Stimulated activated CD4-positive, alpha-beta T cell treated with anti-CD3 and anti-CD28 coated beads, TNF-alpha, amount 100 ng/mL, for 4 hours (primary cell): ENCODE measurements at places on chromosomes 6 and 20.

DNA sequence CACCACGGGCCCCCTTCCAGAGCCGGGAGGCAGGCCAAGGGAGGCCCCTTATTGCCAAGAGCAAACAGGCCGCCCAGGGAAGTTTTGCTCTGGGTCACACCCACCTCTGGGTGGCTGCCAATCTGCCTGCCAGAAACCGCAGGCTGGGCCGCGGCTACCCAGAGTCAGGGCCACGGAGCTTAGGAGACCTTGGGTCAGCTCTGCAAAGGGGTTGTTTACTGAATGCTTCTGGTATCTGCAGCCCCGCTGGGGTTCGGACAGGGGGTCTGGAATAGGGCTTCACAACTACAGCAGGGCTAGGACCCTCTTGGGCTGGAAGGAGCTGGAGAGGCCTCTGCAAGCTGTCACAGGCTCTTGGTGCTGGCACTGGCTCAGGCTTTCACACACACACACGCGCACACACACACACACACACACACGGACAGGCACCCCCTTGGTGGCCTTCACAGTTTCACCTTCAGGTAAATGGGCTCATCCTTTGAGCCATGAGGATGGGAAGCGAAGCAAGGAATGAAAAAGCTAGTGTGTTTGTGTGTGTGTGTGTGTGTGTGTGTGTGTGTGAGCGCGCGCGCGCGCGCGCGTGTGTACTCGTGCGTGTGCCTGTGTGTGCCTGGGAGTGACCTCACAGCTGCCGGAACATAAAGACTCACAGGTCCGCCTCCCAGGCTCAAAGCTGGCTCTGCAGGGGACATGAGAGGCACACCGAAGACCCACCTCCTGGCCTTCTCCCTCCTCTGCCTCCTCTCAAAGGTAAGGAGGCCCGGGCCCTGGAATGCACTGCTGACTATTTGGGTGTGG is at the start of gene CCN5:
TSS of gene CCN5 (plus strand) at position 669 of the 798 bp plus-strand sequence. CDS start at position 691, 22 bp downstream.
- no peak for DNase-seq

- DNase-seq, result no peak
Measured at GRCh38 chr6:78589436-78589835, 277.9 kb upstream of the IRAK1BP1 start.

DNA sequence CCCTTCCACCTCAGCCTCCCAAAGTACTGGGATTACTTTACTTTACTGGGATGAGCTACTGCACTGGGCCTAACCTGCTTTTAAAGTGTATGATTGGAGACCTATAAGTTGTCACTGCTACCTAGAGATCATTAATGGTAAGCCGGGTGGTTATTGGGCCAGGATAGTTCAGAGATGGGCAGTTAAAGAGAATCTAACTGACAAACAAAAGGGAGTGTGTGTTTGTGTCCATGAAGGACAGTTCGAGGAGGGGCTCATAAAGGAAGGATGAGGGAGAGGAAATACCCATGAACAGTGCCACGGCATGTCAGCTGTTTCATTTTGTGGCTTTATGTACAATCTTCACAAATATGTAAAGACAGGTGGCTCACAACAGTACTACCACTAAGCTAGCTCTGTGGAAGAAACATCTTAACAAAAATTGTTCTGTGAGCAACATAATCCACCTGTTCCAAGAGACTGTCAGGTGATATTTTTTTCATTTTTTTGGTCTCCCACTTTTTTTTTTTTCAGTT is 69.7 kb upstream of the FAM8A1 start:
- no peak for DNase-seq

DNA sequence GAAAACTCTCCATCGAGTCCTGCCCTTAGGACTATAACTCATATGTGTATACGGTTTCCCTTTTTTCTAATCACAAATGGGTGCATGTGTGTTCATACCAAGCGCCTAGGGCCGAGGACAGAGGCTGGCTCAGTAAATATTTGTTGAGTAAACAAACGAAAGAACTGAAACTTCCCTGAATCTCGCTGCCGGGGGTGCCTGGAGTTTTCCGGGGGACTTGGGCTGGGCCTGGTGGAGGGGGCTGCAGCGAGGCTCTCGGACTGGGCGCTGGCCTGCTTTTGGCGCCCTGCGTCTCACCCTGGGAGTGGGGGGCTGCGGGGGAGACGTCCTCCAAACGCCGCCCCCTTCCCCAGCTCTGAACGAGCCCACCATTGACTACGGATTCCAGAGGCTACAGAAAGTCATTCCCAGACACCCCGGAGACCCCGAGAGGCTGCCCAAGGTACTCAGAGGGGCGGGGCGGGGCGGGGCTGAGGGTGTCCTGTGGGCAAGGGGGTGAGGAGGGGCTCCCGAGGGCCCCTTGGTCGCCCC is 49.0 kb downstream of the CPXM1 start:
- no peak for DNase-seq

GRCh38 chr20:49510562-49511122 is 28.2 kb upstream of the KCNB1 start:
- no peak for DNase-seq

DNA sequence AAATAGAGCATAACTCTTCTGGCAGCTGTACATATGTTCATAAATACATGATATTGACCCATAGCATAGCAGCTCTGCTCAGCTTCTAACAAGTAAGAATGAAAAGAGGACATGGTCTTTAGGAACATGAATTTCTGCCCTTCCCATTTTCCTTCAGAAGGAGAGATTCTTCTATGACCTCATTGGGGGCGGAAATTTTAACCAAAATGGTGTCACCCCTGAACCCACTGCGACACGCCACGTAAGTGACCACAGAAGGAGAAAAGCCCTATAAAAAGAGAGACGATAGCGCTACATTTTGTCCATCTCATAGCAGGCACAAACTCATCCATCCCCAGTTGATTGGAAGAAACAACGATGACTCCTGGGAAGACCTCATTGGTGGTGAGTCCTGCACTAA is at the start of gene IL17A:
TSS of gene IL17A (plus strand) at position 301 of the 400 bp plus-strand sequence. CDS start at position 358, 57 bp downstream.
- DNase-seq, result no peak

DNA sequence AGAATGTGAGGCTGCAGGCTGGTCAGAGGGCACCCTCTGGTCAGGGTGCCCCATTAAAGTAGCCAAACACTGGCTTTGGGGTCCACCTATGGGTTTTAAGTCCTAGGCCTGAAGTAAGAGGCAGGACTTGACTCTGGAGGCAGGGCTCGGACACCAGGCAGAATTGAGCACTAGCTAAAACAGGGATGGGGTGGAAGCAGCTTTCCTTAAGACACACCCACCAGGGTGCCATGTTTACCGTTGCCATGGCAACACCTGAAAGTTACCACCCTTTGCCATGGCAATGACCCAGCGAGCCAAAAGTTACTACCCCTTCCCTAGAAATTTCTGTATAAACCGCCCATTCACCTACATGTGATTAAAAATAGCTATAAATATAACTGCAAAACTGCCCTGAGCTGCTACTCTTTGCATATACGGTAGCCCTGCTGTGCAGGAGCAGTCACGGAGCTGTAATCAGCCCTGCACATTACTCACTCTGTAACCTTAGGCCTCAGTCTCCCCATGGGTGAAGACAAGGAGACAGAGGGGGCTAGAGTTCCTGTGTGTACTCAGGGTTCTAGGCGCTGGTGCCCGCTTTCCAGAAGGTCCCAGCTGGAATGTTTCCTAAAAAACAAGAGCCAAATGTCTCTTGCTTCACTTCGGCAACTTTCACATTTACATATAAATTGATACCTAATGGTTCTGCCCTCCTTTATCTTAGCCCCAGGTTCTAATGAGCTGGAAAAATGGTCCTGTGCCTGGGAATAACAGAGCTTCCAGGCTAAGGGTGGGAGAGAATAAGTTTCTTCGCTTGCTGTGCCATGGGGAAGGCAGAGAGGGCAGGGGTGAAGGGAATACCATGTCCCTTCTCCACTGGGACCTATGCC is 27.2 kb upstream of the SRSF6 start:
- no peak for DNase-seq

- peak; percentile 42 for DNase-seq
Measured at GRCh38 chr20:33291830-33292355, 8.9 kb downstream of the BPIFB1 start.

DNA sequence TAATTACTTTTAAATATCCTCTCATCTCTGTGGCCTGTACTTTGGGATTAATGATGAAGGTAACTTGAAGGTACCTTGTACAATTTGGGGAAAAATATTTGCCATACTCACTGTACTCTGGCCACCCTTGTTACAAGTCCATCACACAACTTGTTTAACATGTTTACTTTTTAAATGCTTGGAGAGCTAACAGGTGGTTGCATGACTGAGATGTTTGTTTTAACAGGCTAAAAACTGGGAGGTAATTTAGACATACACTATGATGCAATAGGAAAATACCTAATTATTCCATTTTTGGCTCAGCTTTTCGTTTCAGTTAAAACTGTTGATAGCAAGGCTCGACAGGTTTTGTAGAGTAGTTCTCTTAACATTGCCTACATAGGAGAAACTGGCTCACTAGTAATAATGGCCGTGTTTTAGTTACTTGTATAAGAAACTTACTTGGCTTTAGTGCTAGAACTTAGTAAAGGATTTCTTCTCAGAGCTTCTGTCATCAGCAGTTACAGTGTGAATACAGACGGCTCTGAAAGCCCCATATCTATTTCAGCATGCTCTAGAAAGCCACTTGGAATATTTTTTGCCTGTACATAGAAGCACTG is 489.8 kb upstream of the SOX4 start:
- no peak for DNase-seq

DNA sequence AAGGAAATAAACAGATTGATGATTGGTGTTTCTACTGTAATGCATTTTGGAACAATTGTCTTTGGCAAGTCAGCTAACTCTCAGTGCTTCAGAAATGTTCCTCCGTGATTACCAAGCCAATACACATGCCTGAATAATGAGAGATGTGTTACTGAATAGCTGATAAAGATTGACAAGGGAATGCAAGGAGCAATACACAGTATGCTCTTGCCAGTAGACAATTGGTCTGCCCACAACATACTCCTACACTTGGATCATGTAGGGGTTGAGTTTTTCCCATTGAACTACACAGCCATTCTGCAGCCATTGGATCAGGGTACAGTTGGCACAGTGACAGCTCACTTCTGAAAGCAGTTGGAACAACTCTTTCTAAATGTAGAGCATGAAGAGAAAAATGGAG is 5.6 kb upstream of the GJB7 start:
- DNase-seq, result no peak

GRCh38 chr20:9210356-9210755 is 141.5 kb downstream of the PLCB4 start:
- no peak for DNase-seq

- no peak for DNase-seq
Measured at GRCh38 chr20:52800734-52801627, 171.2 kb upstream of the TSHZ2 start.

GRCh38 chr6:41942067-41942851 is 651 bp upstream of the CCND3 start:
- no peak for DNase-seq

GRCh38 chr6:143966312-143966711 is 41.7 kb downstream of the PLAGL1 start:
- DNase-seq, result no peak

GRCh38 chr6:43089467-43089866 is 13.4 kb downstream of the PTK7 start:
- no peak for DNase-seq

DNA sequence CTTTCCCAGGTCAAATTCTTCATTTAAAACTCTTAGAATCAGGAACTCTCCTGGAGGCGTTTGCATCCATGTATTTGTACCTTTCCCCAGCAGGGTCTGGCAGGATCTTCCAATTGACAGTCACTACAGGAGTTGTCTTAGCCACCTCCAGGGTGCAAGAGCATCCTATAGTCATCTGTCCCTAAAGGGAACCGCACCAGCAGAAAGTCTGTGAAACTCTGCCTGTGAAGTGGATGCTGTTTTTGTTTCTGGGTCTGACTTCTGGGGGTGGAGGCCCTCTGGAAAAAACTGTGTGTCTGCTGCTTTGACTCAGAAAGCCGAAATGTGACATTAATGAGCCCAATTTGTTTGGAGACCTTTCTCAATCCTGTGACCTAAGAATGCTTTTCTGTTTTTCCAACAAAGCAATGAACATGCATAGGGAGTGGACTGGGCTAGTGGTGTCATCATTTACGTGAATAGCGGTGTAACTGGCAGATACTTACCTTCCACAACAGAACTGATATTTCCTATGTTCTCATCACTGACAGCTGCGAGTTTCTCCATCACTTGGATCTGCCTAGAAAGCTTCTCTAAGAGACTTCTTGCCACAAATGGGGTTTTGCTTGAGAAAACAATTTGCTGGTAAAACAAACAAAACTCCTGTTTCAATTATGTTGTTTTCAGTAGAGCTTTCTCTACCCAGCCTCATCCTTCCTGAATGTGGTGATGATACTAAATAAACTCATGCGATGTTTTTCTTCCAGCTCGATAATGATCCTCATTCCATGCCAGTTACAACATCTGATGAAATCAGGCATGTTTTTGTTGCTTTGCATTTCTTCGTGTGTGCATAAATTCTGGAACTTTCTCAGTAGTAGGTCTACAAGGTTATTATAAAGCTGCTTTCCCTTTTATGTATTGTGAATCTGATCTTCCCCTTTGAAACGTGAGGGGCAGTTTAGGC is 33.3 kb upstream of the ARMH2 start:
- no peak for DNase-seq

DNA sequence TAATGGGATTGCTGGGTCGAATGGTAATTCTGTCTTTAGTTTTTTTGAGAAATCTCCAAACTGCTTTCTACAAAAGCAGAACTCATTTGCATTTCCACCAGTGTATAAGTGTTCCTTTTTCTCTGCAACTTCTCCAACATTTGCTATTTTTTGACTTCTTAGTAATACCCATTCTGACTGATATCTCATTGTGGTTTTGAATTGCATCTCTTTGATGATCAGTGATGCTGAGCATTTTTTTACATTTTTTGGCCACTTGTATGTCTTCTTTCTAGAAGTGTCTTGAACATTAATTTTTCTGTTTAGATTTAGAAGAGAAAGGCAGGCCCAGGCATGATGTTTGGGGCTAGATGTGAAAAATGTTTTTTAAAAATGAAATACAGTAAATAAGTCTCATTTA is 553.1 kb upstream of the MAN1A1 start:
- DNase-seq, result no peak

DNA sequence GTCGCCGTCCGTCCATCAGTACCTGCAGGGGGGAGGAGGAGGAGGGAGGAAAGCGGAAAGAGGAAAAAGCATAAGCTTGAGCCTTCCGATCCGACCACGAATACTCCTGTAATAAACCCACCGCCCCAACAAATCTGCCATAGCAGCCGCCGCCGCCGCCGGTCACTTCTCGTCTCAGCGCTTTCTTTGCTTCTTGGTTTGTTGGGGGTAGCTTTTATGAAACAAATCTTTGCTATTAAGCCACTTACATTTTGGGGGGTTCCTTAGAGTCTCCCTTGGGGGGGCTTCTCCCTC is 277 bp downstream of the ADGRB3 start:
- DNase-seq, result no peak

- DNase-seq, result no peak
Measured at GRCh38 chr6:15501826-15502445, 160.9 kb downstream of the DTNBP1 start.

DNA sequence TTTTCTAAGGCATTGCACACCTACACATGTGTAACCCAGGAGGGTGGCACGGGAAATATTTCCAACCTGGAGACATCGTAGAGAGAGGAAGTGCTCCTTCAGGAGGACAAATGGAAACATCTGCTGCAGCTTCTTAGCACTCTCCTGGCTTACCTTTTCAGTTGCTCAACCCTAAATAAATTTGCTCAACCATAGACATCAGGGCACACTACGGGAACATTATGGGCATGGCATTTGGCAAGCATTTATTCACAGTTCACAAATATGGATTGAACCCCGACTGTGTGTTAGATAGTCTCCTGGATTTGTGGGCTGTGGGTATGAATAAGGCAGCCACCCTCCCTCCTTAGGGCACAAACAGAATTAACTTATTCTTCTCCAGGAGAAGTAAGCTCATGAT is 118.7 kb downstream of the SOX4 start:
- DNase-seq, result no peak
